Ammon's horn (tissue), 1 donor: ENCODE measurements at places on chromosomes 1 and 21.

- DNase-seq: no peak
These were observed 1.3 kb upstream of the LYST start for GRCh38 chr1:235867903-235868469.

DNA sequence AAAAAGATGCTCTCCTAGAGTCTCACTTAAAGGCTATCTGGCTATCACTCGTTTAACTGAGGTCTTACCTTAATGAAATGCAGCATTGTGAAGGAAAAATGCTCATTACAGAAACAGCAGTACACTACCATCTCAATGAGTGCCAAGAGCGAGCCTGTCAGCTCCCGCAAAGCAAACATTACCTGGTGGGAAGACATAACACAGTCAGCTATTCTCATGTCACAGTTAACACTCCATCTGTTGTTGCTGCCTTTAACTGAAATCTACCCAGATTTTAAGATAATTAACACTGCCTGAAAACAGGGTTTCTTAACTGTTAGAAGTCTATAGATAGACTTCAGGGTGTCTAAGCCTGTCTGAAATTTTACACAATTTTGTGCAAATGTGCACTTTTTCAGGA lies 39.1 kb downstream of the PCSK9 start:
- peak; percentile 49 for DNase-seq

GRCh38 chr1:222996310-222996975 lies 146.6 kb downstream of the TLR5 start:
- DNase-seq: no peak

GRCh38 chr21:41833497-41834115 lies 45.5 kb downstream of the PRDM15 start:
- DNase-seq: no peak

- peak; percentile 50 for DNase-seq
These were observed 26.4 kb downstream of the FOXO6 start for GRCh38 chr1:41387667-41388091.

DNA sequence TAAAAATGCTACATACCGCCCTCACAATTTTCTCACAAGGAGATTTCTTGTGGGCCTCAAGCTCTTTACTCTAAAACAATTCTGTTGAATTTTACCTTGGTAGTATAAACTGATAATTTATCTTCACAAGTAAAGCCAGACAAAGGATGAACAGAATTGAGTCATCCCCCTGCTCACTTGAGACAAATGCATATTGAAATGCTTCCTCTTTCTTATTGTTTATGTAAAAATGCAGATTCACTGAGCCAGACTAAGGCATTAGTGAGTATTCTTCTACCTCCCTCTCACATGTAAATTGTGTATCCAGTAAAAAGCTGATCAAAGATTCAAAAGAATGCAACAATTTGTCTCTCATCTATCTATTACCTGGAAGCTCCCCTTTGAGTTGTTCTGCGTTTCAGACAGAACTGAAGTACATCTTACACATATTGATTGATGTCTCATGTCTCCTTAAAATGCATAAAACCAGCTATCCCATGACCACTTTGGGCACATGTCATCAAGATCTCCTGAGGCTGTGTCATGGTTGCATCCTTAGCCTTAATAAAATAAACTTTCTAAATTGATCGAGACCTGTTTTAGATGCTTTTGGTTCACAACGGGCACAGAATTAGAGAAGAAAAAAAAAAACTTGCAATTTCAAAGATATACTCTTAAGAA lies 743.1 kb upstream of the B3GALT2 start:
- no peak for DNase-seq

- DNase-seq: peak; percentile 47
These were observed 7.0 kb downstream of the COLGALT2 start for GRCh38 chr1:184030433-184031091.

DNA sequence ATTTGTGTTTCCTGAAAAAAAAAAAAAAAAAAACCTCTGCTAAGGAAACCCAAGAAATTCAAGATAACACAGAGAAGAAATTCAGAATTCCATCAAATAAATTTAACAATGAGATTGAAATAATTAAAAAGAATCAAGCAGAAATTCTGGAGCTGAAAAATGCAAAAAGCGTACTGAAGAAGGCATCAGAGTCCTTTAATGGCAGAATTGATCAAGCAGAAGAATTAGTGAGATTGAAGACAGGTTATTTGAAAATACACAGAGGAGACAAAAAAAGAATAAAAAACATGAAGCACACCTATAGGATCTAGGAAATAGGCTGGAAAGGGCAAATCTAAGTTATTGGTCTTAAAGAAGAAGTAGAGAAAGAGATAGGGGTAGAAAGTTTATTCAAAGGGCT lies 38.2 kb downstream of the NME7 start:
- DNase-seq: no peak

DNA sequence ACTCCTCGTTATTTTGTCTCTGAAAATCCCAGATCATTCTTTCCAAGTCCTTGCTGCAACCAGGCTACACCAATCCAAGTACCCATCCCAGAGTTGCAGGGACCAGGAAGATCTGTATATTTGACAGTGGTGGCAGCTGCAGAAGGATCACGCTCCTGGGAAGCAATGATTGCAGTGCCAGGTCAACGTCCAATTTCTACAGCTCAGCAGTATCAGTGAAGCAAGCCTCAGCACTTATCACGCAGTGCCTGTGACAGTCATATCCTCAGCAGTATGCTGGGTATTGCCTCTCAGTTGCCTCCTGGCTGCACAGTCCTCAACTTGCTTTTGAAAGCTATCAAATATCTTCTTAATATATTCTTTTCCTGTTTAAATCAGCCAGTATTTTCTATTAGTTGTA lies 66.7 kb downstream of the BARHL2 start:
- DNase-seq: no peak

- DNase-seq: no peak
These were observed 618.5 kb downstream of the PTPRU start for GRCh38 chr1:29854700-29855276.

GRCh38 chr1:243597383-243597782 lies 252.7 kb downstream of the AKT3 start:
- no peak for DNase-seq

DNA sequence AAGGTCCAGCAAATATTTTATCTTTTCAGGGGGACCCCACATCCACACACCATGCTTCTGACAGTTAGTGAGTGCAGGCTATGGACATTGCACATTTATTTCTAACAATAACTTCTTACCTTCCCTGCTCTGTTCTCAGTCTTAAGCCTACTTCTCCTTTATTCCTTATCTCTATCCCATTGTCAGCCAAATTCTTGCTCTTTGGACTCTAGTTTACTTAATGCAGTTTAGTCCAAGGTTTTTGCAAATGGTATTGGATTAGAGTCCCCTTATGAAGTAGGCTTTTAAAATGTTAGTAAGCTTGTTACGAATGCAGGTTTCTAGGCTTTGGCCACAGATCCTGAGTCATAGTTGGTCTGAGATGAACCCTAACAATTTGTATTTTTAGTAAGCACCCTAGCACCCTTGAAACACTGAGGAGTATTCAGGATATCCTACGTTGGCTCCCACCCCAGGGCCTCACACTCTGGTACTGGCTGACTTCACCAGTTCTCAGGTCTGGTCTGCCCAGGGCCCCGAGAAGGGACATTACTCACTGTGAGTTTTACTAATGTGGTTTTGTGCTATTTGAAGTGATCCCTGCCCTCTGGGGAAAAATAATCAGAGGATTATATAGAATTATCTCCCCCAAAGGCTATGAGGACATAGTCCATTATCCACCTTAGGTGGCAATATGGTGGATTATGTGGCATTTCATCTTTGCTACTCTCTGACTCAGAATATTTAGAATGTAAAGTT lies 239.5 kb downstream of the TGFB2 start:
- no peak for DNase-seq

DNA sequence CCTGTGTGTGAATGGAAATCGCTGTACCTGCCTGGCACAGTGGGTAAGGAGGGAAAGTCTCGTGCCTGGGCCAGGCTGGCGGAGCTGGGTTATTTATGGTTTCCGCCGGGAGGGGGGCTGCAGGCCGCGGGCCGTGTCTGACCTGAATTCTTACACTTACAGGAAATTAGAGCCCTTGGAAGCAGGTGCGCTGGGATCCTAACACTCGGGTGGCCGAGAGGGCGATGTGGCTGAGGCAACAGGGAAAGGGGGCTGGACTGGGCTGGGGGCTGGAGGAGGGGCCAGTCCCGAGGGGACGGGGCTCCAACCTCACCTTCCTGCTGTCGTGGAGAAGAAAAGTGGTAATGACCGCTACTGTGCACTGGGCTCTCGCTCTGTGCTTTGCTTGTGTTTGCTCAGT lies 109.4 kb upstream of the WNT4 start:
- DNase-seq: no peak

- DNase-seq: no peak
These were observed 36.9 kb downstream of the WDR64 start for GRCh38 chr1:241688940-241689368.

DNA sequence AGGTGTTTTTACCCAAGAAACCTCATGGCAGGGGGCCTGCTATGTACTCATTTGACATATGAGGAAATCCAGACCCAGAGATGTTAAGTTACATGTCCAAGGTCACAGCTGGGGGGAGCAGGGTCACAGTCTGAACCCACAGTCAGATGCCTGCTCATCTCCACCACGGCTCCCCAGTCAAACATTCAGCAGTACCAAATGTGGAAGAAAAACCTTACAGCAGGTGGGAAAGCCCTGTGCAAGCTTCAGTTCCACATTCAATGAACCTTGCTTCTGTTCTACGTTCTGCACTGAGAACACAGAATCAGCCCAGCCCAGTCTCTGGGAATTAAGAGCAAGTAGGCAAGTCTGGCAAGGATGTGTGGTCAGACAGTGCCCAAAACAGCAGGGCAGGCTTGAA lies 35.2 kb downstream of the LRP8 start:
- DNase-seq: no peak

DNA sequence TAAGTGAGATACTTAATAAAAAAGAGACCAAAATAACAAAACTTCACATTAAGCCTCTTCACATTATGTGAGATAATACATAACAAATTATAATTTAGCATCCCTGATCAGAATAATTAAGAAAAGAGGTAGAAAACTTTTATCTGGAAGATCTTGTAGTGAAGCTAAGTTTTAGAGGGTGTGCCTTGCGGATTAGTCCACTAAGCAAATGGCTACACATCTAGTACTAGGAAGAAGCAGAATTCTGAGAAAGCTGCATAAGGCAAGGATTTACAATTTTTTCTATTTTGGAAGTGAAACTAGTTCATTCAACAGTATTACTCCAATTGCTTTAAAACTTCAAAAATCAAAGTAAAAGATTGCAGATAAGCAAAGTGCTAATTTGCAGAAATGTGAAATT lies 3.5 kb downstream of the YOD1 start:
- DNase-seq: no peak

DNA sequence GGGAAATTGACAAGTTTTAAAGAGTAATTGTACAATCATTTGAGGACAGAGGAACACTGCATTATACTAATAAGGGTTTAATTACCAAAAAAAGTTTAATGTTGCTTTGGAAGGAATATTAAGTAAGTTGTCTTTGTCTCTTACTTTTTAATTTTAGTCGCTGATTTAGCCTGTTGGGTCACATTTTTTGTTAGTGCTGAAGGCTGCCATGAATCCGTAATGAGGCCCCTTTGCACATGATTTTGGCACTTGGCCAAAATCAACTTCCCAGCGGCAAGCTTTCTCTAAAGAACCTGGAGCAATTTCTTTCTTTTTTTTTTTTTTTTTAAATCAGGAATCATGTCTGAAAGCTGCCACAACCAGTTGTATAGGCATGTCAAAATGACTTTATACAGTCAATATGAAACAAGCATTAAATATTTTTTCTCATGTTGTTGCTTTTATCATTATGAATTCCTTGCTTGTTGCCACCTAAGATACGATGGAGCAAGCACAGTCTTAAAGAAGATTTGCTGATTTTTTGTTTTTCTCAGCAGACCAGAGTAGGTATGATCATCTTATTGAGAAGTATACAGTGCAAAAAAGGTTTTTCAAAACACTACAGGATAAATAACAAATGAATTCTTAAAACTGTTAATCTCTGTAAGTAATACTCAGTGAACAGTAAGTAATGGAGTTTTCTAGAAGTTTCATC lies 690.4 kb downstream of the USP25 start:
- peak; percentile 69 for DNase-seq

- no peak for DNase-seq
These were observed 53.8 kb downstream of the PTGS2 start for GRCh38 chr1:186626356-186626932.

DNA sequence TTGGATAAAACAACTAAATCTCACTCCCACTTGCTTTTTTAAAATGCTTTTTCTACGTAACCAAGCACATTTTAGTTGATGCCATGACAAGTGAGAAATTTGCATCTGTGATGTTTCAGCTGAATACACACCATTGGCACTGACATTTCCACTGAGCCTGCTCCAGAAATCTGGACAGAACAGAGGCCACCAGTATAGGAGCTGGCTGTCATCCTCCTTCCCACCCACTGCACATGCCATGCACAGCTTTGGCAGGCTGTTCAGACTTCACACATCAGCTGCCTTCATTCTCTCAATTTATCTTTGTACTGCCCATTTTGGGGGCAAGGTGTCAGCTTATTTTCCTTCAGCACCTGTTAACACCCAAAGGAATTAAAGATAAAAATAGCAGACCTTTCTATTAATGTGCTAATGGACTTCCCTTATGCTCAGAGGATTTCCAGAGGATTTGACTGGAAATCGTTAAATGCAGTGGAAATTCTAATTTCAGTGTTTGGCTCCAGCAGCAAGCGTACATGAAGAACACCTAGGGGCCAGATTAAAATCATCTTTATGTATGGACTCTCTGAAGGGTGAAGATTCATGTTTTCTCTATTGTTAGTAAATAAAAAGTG lies 12.9 kb upstream of the PODN start:
- DNase-seq: peak; percentile 63

- no peak for DNase-seq
These were observed 182.6 kb upstream of the ARHGEF16 start for GRCh38 chr1:3271866-3272265.

- DNase-seq: no peak
These were observed 13.8 kb downstream of the EFHD2 start for GRCh38 chr1:15423355-15424077.

DNA sequence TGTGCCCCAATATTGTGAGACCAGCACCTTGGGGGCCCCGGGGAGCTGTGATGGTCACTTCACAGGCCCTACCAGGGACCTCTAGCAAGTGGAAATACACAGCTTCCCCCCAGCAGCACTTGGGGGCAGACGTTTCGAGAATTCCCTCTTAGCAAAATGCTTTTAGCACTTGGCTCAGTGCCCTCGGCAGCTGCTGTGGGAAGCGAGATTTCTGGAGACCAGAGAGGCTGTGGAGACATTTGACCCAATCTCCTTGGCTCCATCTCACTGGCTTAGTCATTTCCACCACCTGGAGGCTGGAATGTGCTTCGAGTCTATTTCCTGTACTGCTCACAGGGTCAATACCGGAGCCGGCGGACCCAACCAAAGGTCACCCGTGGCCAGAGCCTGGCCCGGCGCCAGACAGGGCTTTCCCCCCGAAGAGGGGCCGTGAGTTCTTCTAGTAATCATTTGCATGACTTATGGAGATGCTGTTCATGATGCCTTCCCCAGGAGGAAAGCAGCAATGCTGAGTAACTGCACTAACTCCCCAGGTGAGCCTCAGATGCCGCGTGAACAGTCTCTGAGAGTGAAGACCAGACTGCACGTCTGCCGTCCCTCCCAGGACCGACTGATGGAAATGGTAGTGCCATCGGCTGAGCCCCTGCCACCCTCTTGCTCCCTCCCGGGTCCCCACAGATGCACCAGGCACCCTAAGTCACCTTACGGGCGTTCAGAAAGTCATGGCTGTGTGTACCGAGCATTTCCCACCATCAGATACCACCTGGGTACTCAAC lies 4.4 kb upstream of the C2CD2 start:
- peak; percentile 63 for DNase-seq

GRCh38 chr21:9758888-9759287 lies 762.5 kb upstream of the TPTE start:
- no peak for DNase-seq
